ENCODE measurements at places on chromosomes 2 and 18. TPM values are rescaled to one million over a fixed set of nuclear protein-coding genes. Genes with fewer than 3 reads are reported as not detected.

DNA sequence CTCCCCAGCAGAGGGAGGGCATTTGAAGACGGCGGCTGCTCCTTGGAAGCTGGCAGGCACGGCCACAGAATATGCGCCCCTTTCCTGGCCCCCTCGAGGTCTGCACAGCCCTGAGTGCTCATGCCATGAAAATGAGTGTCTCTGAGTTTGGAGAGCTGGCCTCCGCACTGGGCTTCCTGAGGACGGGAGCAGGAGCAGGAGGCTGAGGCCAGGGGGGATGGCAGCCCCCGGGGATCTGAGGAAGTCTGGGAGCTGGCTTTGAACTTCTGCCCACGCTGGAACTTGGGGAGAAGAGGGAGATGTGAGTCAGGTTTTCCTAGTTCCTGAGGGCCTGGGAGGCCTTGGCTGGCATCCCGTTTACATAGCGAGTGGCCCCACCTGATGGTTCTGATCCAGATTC lies 47.0 kb downstream of the RRM2 start:
- no peak for DNase-seq

The SATB2 gene
- 0.38 TPM for total RNA-seq

The GATA6 gene
- 0.47 TPM for total RNA-seq

- DNase-seq, result no peak
Measured at GRCh38 chr2:207632575-207633493, 7.6 kb upstream of the METTL21A start.

DNA sequence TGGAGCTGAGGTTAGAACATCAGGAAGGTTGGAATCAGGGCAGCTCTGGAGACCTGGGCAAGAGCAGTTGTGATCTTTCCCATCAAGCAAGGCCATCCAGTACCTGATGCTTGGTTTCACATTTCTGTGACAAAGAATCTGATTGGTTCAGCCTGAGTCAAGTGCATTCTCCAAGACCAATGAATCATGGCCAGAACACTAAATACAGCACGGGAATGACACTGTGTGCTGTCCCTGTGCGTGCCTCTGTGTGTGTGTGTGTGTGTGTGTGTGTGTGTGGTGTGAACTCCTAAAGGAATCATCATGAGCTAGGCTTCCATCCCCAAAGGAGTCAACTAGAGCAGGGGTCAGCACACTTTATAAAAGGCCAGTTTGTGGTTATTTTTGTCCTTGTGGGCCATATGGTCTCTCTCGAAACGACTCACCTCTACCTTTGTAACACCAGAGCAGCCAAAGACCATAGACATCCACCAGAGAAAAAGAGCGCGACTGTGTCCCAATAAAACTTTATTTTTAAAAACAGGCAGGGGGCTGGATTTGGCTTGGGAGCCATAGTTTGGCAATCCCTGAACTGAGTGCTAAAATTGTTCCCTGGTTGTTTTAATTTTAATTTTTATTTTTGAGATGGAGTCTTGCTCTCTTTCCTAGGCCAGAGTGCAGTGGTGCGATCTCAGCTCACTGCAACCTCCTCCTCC lies 99.7 kb downstream of the INHBB start:
- no peak for DNase-seq

DNA sequence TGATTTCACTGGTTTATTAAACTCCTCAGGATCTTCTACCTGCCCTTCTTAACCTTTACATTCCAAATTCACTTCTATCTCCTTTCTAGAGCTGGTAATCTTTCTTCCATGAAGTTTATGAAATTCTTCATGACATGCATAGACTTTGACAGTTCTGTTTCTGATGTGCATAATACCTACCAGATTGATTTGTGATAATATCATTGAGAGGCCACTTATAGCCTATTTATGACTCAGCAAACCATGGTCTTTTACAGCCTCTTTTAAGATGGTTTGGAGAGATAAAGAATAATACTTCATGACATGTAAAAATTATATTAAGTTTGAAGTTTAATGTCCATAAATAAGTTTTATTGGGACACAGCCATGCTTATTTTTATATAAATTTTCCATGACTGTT lies 14.0 kb downstream of the SCN2A start:
- no peak for DNase-seq

- no peak for DNase-seq
Measured at GRCh38 chr2:203737360-203737759, 30.9 kb downstream of the CD28 start.

The ARHGAP15 gene
- total RNA-seq, result 182 TPM

- no peak for DNase-seq
Measured at GRCh38 chr2:129803871-129804270, 175.6 kb upstream of the RAB6C start.

DNA sequence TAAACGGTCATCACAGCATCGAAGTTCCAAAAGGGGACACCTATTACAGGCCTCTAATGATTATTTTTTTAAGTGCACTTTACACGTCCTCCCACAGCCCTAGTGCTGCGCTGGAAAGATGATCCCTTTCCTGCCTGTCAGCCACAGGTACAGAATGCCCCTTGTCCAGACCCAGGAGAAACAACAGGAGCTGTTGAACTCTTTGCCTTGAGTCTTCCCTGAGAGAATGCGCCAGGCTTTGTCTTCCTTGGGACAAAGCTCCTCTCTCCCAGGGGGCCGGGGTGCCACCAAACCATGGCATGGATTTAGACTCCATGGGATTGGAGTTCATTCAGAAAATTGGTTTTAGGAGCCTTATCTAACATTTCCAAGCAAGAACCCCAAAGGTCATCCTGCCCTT lies 319.0 kb upstream of the SOX11 start:
- DNase-seq, result no peak

GRCh38 chr2:219323434-219323833 lies 9.1 kb downstream of the RESP18 start:
- no peak for DNase-seq

GRCh38 chr18:21897811-21898210 lies 157.2 kb downstream of the MIB1 start:
- no peak for DNase-seq

The TPO gene
- total RNA-seq, result 0.05 TPM

The EN1 gene
- total RNA-seq, result 0.05 TPM

GRCh38 chr2:182718459-182718858 lies 2.4 kb downstream of the DNAJC10 start:
- no peak for DNase-seq

GRCh38 chr2:53576166-53576565 lies 191.4 kb upstream of the CHAC2 start:
- DNase-seq, result no peak

DNA sequence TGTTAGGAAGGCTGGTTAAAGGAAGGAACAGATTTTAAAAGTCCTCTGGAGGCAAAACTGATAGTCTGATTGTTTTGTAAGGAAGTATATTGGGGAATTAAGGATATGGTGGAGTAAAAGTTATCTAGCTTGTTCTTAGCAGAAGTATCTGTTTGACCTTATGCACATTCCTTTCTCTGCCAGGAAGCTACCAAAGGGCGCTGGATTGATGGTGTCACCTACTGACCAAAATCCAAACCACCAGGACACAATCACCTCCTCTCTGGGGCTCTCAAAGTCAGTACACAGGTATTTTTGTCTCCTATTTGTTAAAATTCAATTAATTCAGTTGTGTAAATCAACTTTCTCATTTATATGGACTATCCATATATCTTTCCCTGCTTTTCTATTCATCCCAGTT lies 484.5 kb downstream of the NUP35 start:
- no peak for DNase-seq

- DNase-seq, result no peak
Measured at GRCh38 chr2:170500770-170501169, 214.4 kb upstream of the SP5 start.

The CCDC141 gene
- 5.8 TPM for total RNA-seq

The TANC1 gene
- 3.5 TPM for total RNA-seq

- no peak for DNase-seq
Measured at GRCh38 chr2:164678631-164679149, 57.4 kb upstream of the GRB14 start.

The MAL gene
- 190 TPM for total RNA-seq

The CCDC93 gene
- total RNA-seq, result 13.5 TPM

- no peak for DNase-seq
Measured at GRCh38 chr2:24359129-24360049, 947 bp downstream of the ITSN2 start.

DNA sequence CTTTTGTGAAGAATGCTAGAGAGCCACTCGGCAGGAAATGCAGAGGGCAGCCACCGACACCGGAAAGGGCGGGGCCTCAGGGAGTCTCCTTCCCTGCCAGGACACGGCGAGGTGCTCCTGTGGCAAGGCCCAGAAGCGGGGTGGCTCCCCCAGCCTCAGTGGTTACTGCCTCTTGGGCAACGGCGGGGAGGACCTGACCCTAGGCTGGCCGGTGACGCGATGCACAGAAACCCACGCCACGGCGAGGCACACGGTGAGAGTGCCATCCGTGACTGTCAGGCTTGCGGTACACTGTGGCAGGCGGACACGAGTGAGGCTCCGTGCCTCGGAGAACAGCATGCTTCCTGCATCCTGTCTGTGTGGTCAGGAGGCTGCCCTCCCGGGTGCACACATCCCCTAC lies 47.8 kb downstream of the ZAP70 start:
- DNase-seq, result no peak

DNA sequence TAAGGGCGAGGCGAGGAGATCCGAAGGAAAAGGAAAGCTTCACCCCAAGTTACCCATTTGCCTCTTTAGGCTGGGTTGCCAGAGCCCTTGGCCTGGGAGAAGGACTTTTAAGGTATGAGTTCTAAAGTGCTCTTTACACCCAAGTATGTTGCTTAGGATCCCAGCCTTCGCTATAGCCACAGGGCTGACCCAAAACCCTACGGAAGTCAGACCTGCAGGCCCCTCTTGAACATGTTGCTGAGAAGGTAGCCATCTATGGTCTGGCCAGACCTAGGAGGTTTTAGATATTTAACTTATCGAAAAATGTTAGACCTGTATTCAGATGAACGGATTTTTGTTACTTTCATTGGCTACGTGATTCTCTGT lies 95.4 kb downstream of the PMS1 start:
- no peak for DNase-seq

- no peak for DNase-seq
Measured at GRCh38 chr2:45121236-45121927, 112.1 kb upstream of the SIX2 start.

- no peak for DNase-seq
Measured at GRCh38 chr18:32372047-32372380, 98.7 kb downstream of the GAREM1 start.

DNA sequence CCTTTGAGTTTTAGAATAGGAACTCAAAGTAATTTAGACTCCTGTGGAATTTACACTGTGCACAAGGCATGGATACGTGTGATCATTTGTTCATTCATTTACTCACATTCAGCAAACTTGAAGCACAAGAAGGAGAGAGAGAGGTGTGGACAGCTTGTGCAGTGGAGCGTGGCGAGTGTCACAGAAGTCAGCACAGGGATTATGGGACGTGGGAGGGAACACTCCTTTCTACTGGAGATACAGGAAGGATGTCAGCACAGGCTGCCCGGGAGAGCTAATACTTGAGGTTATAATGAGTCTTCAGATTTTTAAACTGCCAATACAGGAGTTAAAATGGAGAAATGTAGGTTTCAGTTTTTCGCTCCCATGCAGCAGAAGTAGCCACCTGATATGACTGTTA lies 7.0 kb downstream of the FAM228A start:
- no peak for DNase-seq

The SCN2A gene
- total RNA-seq, result 0.24 TPM

DNA sequence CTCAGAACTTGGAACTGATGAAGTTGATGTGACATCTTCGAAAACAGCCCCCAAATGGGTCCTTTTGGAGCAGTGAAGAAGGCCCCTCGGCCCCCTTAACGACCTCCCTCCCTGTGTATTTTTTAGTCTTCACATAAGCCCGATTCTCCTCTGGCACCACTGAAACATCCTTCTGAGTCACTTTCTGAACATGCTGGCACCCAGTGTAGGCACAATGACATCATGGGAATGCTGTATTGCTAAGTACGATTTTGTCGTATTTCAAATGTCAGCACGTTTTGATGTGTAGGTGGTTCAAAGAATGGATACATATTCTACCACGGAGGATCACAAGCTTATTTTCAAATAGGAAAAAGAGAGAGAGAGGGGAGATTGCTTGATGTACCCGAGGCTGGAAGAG lies 111.7 kb upstream of the RIOK3 start:
- DNase-seq, result no peak

DNA sequence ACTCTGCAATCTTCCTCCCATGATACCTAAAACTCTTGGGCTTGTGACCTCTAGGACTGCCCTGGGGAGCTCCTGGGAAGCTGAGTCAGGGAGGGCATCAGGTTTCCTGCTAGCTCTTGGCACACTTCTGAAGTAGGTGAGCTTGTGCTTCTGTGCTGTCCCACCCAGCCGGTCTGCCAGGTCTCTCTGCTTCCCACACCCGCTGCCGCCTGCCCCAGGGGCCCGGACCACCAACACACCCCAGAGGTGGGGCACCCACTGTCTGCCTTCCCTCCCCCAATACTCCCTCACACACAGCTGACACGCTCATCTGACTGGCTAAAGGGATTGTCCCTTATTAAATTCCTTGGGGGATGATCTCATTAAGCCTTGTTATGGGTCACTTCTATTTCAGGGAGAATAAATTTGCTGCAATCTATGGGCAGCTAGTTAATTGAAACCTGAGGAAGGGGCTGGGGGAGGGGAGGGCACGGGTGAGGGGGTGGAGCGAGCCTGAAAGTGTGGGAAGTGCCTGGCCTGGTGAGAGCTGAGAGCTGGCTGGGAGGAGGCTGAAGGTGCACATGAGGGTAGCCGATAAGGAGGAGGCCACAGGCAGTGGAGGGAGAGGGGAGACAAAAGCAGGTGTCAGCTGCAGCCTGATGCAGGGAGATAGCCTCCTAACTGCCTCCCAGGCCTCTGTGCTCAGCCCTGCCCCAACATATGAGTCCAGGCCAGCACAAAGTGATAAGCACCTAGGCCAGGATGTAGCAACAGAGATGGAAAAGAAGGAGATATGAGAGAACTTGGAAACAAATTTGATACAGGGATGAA lies 48.8 kb downstream of the HAUS1 start:
- DNase-seq, result no peak

The RESP18 gene
- total RNA-seq, result not detected

GRCh38 chr2:47019961-47020681 lies 104.5 kb upstream of the MCFD2 start:
- DNase-seq, result peak; percentile 42

GRCh38 chr2:200274116-200275075 lies 32.1 kb upstream of the SPATS2L start:
- DNase-seq, result no peak

DNA sequence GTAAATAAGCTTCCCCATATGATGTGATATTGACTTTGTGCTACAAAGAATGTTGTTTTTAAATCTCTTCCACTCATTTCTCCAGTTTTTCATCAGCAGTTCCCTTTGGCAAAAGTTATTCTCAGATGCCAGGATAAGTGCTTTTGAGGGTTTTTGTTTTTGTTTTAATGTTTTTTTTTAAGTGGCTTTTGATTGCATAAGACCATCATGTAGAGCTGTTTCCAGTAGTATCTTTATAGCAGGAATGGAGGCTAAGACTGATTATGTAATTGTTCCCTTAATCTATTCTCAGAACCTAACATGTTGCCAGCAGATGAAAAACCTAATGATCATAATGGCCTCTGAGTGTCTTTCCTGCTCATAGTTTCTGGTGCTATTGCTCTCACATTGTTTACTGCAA lies 77.9 kb downstream of the CABLES1 start:
- no peak for DNase-seq

The GCG gene
- total RNA-seq, result 1.7 TPM

- DNase-seq, result no peak
Measured at GRCh38 chr2:61537277-61537949, 743 bp downstream of the XPO1 start.
